ENCODE measurements at places on chromosomes 1 and 21.
A peak's percentile ranks its signal among the peaks of the same experiment; 100 is the strongest.

GRCh38 chr1:63782982-63783381 lies 9.2 kb downstream of the ROR1 start:
- DNase-seq: no peak

GRCh38 chr1:177615251-177615650 lies 354.6 kb downstream of the SEC16B start:
- DNase-seq: no peak

DNA sequence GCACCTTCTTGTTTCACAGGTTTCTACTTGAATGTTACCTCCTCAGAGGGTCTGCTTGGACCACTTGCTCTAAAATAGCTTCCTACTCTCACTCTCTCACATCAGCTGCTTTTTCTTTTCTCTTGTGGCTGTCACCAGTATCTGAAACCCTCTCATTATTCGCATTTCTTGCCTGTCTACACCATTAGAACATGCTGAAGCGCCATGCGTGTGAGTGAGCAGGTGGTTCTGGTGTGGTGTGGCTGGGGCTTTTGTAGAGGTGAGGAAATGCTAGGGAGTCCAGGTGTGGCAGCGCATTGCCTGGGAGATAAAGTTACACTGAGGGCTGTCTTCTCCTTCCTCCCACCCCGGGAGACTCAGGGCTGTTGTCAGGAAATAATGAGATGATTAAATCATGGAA lies 4.1 kb downstream of the ZNF362 start:
- no peak for DNase-seq

DNA sequence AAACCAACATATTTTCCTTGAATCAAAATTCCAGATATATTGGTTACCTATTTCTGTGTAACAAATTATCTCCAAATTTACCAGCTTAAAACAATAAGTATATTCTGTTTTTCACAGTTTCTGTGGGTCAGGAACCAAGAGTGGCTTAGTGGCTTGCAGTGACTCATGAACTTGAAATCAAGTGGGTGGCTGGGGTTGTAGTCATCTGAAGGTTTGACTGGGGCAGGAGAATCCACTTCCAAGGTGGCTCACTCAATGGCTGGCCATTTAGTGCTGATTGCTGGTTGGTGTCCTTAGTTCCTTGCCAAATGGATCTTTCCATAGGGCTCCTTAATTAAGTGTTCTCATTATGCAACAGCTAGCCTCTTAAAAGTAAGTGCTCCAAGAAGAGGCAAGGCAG lies 43.8 kb downstream of the ALG14 start:
- DNase-seq: no peak

GRCh38 chr1:10253755-10254154 lies 43.4 kb downstream of the KIF1B start:
- DNase-seq: peak; percentile 17

- DNase-seq: no peak
Measured at GRCh38 chr1:234921266-234922062, 207.2 kb downstream of the TOMM20 start.

DNA sequence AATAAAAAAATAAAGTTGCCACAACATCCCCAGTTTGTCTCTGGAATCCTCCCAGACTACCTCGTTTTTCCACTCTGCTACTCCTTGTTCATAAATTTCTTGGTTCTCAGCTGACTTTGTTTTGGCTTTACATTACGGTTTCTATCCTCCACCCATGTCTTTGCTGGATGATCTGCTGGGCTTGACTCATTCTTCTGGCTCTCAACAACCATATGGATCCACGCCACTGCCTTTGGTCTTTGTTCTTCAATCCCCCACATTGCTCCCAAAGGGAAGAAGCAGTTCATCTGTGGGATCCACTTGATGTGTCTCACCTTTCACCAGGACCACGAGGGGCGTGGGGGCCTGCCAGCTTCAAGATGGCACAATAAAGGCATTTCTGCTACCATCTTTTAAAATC lies 67.1 kb upstream of the NBL1 start:
- no peak for DNase-seq

DNA sequence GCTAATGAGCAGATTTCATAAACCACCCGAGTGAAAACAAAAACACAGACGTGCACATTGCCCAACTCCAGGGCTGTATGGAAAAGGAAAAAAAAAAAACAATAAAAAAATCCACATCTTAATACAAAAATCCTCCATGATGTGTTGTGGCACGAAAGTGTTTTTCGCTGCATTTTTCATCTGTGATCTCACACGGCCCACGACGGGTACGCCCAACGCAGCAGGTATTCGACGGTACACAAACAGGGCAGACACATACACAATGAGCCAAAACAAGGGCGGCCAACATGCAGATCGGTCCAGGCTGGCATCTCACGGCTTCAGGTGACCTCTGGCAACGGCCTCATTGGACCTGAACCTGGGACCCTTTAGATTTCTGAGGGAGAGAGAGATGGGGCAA lies 31.1 kb downstream of the CASZ1 start:
- DNase-seq: no peak

- DNase-seq: no peak
Measured at GRCh38 chr1:92989253-92989652, 28.0 kb upstream of the DIPK1A start.

DNA sequence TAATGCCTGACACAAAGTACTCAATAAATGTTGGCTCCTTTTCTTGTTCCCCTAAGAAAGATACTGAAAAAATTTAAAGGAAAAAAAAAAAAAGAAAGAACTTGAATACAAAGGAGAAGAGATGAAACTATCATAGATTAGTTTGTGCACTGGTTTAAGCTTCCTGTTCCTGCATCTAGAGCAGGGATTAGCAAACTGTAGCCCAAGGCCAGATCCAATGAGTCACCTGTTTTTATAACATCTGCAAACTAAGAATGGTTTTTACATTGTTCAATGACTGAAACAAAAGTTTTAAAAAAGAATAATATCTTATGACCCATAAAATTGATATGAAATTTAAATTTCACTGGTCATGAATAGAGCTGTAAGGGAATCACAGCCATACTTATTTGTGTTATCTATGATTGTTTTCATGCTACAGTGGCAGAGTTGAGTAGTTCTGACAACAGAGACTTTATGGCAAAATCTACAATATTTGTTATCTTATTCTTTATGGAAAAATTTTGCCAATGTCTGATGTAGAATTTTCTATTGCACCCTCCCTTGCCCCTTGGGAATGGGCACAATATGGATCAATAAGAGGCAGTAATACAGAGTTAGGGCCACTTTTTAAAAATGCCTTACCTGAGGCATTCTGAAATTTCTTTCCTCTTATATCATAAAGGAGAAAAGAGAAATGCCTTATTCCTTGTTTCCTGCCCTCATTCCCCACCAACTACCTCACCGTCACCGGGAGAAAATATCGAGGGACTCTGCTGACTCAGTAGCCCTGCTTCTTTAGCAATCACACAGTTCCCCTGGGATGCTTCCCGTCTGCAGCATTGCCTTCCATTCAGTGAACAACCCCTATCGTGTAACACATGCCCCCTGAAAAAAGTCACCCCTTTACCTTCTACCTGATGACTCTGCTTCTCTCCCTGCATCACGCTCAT lies 50.6 kb downstream of the WDR64 start:
- DNase-seq: no peak

DNA sequence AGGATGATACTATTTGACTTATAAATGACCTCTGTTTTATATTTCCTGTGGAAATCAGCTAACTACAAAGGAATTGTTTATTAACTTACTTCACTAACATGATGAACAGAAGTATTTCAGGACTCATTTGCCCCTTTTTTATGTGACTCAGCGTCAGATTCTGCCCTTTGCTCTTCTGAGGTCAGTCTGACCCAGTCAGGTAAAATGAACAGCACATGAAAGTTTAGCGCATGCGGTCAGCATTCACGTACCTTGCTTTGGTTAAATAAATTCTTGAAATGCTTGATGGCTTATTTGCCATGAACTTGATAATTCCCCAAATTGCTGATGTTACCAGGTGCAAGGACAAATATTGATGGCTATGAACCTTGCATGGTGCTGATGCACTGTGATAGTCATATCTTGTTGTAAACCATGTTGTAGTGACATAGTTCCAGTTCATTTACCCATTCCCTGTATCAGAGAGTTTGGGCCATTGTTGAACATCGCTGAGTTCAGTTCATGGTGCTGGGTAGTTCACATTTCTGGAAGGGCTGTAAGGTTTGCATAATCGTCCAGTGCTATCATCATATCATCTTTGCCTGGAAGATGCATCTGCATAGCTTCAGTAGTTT lies 133.4 kb downstream of the NFIA start:
- no peak for DNase-seq

DNA sequence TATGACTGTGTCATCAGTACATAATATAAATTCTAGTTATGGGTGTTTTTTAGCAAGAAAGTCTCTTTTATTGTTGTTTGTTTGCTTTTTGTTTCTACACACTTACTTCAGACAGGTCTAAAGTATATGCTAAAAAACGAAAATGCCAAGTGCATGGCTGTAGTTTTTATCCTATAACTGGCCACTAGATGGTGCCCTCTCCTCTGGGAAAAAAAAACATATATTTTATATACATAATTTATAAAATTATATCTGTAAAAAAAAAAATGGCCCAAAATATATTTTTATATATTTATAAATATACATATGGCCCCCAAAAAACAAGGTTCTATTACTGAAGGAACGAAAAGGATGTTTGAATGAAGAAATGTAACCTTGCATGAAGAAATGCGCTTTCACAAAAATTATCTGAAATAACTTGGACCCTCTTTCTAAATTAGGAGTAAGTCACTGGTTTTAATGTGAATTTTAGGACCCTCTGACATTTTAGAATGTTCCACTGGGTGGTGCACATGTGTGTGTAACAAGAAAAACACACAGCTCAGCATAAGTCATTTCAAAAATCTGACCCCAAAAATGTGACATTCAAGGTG lies 93.5 kb downstream of the TTLL7 start:
- no peak for DNase-seq

DNA sequence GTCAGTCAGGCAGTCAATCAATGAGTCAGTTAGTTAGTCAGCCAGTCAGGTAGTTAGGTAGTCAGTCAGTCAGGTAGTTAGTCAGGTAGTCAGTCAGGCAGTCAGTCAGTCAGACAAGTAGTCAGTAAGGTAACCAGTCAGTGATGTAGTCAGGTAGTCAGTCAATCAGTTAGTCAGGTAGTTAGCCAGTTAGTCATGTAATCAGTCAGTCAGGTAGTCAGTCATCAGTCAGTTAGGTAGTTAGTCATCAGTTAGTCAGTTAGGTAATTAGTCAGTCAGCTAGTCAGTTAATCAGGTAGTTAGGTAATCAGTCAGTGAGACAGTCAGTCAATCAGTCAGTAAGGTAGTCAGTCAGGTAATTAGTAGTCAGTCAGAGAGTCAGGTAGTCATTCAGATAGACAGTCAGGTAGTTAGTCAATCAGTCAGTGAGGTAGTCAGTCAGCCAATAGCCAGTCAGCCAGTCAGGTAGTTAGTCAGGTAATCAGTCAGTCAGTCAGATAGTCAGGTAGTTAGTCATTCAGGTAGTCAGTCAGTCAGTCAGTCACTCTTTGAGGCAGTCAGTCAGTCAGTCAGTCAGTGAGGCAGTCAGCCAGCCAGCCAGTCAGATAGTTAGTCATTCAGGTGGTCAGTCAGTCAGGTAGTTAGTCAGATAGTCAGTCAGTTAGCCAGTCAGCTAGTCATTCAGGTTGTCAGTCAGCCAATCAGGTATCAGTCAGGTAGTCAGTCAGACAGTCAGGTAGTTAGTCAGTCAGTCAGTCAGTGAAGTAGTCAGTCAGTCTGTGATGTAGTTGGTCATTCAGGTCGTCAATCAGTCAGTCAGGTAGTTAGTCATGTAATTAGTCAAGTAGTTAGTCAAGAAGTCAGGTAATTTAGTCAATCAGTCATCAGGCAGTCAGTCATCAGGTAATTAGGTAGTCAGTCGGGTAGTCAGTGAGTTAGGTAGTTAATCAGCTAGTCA lies 15.3 kb downstream of the KRTAP10-1 start:
- no peak for DNase-seq

DNA sequence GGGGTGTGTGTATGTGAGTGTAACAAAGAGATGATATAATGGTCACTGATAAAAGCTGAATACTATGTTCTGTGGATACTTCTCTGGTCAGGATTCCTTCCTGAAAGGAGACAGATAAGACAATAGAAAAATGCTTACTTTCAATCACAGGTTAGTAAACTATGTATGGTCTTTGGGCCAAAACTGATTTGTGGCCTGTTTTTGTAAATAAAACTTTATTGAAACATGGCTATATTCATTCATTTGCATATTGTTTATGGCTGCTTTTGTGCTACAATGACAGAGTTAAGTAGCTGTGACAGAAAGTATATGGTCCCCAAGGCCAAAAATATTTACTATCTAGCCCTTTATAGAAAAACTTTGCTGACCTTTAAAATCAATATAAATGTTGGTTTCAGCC lies 82.2 kb upstream of the DMRTA2 start:
- no peak for DNase-seq

- DNase-seq: peak; percentile 57
Measured at GRCh38 chr1:12539705-12540579, 78.1 kb downstream of the DHRS3 start.

- no peak for DNase-seq
Measured at GRCh38 chr21:41350436-41351155, 11.2 kb upstream of the MX2 start.

DNA sequence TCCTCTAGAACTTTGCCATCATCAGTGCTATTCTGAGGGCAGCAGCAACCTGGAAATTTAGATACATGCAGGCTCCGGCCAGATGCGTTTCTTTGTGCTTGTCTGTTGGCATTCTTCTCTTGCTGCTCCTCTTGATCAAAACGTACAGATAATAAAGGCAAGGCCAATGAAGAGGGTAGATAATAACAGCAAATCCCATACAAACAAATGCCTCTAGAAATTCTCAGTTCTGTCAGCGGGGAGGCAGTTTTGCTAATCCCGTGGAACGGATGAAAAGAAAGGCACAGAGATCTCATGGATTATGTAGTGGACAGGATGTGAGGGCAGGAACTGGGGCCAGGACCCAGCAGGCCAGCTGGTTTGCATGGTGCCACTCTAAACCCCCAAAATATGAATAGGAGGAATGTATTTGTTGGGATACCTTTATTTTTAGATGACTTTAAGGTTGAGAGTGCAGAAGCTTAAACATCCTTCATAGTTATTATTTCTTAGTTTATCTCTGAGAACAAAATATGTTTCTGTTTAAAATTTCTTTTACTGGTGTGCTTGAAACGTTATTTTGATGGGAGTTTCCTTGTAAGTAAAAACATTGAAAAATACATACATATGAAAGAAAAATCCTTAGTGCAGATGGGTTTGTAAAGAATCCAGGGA lies 1.5 kb downstream of the ITSN1 start:
- DNase-seq: no peak

GRCh38 chr1:48810740-48811139 lies 34.0 kb upstream of the BEND5 start:
- DNase-seq: peak; percentile 1

- no peak for DNase-seq
Measured at GRCh38 chr1:185227161-185227560, 70.2 kb downstream of the SWT1 start.

GRCh38 chr1:91579658-91580228 lies 79.1 kb downstream of the CDC7 start:
- no peak for DNase-seq

GRCh38 chr1:190067592-190067991 lies 410.1 kb downstream of the BRINP3 start:
- no peak for DNase-seq
